ENCODE measurements at places on chromosomes 7 and 10. TPM values are rescaled to one million over a fixed set of nuclear protein-coding genes. Genes with fewer than 3 reads are reported as not detected.

The NFKB2 gene
- 67.1 TPM for total RNA-seq

The PILRA gene
- total RNA-seq = 56.7 TPM

The FAM237B gene
- total RNA-seq = not detected

The PHYHIPL gene
- 0.10 TPM for total RNA-seq

The ANKRD61 gene
- not detected for total RNA-seq

The UNC5B gene
- 0.10 TPM for total RNA-seq

The NUDT13 gene
- 0.42 TPM for total RNA-seq

The CELF2 gene
- 135 TPM for total RNA-seq

The MTPN gene
- total RNA-seq = 181 TPM

The TMEM130 gene
- 0.21 TPM for total RNA-seq

The OR2A12 gene
- not detected for total RNA-seq

The POLR2J2 gene
- total RNA-seq = 7.9 TPM

The MBL2 gene
- not detected for total RNA-seq

The CC2D2B gene
- 1.2 TPM for total RNA-seq

The TMEM26 gene
- not detected for total RNA-seq

The ADAM12 gene
- total RNA-seq = 1.7 TPM

The AKR1E2 gene
- total RNA-seq = 19.3 TPM

The CALHM1 gene
- total RNA-seq = not detected

The DGKB gene
- not detected for total RNA-seq

The CHN2 gene
- total RNA-seq = 9.9 TPM

The ZNRF2 gene
- total RNA-seq = 34.1 TPM

The NME8 gene
- total RNA-seq = 1.7 TPM

The MYPN gene
- not detected for total RNA-seq

The SLC26A4 gene
- total RNA-seq = not detected

The IDI2 gene
- total RNA-seq = not detected

The SPDYE2 gene
- total RNA-seq = 0.21 TPM

The CTAGE4 gene
- total RNA-seq = 2.0 TPM

The TYW1 gene
- 17.4 TPM for total RNA-seq

The SLC29A4 gene
- total RNA-seq = 0.10 TPM

The CALY gene
- total RNA-seq = 0.73 TPM

The CFAP69 gene
- 0.42 TPM for total RNA-seq

The ENKUR gene
- total RNA-seq = 10.0 TPM

The CCDC3 gene
- 0.21 TPM for total RNA-seq

The TFEC gene
- 7.8 TPM for total RNA-seq

The NPFFR1 gene
- total RNA-seq = under 0.01 TPM

The GRM3 gene
- total RNA-seq = not detected

The CLRN3 gene
- total RNA-seq = not detected

The EPDR1 gene
- 0.42 TPM for total RNA-seq

The LAMB1 gene
- 0.10 TPM for total RNA-seq
